ENCODE measurements at places on chromosomes 16 and 17. TPM values are rescaled to one million over a fixed set of nuclear protein-coding genes. Genes with fewer than 3 reads are reported as not detected.

- no peak for DNase-seq
Observed at GRCh38 chr16:87441886-87442580, 49.9 kb downstream of the MAP1LC3B start.

DNA sequence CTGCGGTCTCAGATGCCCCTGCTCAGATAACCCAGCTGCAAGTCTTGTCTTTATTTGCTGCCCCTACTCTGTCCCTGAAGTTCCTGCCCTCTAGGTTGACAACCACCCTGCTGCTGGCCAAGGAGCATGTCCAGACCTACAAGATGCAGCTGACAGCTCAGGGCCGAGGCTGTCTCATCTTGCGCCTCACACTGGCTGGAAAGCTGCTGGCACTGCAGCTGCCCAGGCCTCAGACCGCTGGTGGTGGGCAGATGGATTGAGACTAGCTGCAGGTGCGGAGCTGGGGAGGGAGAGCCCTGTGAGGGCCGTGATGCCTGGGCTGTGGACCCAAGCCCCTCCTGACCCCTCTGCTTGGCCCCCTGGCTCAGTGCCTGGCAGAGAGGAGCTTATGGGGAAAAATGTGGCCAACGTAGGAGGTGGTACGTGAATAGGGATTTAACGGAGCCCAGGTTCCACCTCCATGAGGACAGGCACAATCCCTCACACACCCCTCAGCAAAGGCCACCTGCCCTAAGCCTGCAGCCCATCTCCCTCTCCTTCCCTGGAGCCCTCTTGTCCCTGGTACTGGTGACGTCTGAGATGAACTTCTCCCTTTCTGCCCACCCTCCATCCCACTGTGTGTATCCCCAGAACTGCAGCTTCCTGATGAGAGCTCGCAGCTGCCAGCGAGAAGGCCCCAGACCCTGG is 8.3 kb upstream of the GALK1 start:
- no peak for DNase-seq

- DNase-seq: no peak
Observed at GRCh38 chr17:1025733-1026598, 29.0 kb downstream of the TIMM22 start.

GRCh38 chr16:27818246-27818645 is 245.3 kb downstream of the GSG1L start:
- DNase-seq: no peak

- no peak for DNase-seq
Observed at GRCh38 chr16:89855301-89855945, 18.0 kb upstream of the TCF25 start.

DNA sequence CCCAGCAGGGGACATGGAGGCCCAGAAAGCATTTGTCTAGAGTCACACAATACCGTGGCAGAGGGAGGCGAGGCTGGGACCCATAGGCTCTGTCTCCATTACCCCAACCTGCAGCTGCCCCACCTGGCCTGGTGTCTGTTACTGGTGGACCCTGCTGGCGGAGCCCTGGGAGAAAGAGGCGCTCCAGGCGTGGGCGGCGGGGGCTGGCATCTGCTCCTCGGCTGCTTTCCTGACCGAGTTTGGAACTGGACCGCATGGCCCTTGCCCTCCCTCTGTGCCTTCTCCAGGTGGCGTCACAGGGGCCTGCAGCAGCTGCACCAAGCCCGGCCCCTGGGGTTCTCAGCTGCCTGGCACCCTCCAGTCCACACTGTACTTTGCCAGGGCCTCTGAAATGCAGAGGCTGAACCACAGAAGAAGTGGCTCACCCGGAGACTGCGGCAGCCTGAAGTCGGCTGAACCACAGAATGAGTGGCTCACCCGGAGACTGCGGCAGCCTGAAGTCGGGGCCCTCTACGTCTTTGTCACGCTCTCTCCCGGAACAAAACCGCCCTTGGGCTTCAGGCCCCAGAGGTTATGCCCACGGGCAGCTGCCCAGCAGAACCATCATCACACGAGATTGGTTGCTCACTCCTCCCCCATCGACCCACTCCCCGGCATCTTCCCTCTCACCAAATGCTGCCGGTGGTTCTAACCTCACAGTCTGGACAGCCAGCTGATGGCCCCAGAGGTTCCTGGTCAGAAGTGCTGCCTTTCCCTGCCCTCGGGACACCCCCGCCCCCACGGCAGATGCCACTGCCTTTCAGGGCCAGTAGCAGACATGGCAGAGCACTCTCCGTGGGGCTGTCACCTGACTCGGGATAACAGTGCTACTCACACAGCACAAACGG is 20.2 kb downstream of the CBFA2T3 start:
- no peak for DNase-seq

GRCh38 chr17:36500745-36501225 is 14.3 kb downstream of the ZNHIT3 start:
- no peak for DNase-seq

DNA sequence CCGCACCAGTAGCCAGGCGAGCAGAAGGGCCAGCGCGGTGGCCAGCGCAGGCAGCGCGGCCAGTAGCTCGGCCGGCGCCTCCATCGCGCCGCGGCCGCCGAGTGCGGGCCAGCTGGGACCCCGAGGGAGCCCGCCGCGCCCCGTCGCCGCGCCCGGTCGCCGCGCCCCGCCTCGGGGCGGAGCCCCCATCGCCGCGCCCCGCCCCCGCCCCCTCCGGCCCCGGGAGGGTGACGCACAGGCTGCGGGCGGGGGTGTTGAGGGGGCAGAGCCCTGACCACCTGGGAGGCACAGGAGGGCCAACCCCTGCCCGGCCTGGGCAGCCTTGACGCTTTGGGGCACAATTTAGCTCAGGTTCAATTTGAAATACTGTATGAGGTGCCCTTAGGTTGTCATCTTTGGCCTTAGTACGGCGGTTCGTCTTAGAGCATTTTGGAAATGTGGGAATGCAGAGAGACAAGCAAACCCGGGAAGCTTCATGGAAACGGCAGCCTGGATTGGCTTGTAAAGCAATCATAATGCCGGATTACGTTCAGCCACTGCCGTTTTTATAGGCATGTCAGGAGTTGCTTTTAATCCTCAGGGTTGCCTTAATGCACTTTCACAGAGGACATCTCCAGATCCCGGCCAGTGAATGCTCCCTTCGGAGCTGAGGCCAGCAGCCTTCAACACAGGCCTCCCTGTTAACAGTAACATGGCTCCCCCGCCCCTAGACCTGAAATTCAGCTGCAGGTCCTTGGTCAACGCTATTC is at the start of gene MXRA7:
Gene MXRA7, minus strand, starts transcription at position 103 of the 749 bp plus-strand sequence. Its CDS starts 19 bp downstream, at position 84.
- DNase-seq: peak; percentile 66

DNA sequence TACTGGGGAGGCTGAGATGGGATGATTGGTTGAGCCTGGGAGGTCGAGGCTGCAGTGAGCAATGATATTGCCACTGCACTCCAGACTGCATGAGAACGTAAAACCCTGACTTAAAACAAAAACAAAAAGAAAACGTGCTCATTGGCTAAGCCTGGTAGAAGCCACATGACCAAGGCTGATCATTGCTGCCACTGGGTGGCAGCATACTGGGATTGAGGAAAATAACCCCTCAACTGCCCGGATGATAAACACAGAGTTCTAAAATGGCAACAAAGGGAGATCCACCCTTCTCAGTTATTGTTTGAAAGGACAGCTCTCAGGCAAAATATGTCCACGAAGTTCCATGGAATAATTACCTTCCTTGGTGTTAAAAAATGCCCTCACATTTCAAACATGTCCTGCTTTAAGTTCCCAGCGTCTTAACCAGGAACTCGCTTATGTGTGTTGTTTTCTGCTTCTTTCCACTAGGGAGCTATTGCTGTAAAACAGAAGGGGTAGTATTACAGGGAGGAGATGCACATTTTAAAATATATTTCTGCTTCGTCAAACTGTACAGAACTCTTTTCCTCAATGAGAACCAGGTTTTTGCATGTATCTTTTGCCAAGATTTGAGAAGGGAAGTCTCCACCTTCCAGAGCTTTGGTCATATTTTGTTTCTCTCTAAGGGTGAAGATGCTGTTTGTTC is 675.3 kb downstream of the MAF start:
- DNase-seq: peak; percentile 33

DNA sequence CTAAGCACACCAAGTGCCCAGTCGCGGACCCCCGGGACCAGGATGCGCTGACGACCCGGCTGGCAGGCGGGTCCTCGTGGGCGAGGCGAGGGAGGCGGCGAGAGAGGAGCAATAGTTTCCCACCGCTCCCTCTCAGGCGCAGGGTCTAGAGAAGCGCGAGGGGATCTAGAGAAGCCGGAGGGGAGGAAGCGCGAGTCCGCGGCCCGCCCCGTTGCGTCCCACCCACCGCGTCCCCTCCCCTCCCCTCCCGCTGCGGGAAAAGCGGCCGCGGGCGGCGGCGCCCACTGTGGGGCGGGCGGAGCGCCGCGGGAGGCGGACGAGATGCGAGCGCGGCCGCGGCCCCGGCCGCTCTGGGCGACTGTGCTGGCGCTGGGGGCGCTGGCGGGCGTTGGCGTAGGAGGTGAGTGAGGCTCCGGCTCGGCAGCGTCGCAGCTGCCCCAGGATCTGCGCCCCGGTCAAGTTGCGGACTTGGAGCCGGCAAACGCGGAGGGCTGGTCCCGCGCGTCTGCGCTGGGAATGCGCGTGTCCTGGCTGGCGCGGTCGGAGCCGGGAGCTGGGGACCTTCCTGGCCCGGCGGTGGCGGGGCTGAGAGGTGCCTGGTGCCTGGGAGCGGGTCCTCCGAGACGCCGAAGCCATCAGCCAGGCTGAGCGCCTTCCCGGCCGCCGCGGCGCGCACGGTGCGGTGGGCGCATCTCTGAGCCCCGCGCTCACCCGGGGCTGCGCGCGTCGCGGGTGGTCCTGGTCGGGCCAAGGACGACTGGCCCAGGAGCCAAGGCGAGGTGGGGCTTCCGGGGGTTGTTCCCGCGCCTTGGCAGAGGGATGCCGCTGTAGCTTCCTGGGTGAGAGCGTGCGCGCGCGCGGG is at the start of gene ITGB3:
Gene ITGB3, plus strand, starts transcription at position 287 of the 862 bp plus-strand sequence. Its CDS starts 35 bp downstream, at position 322.
- peak; percentile 60 for DNase-seq

- no peak for DNase-seq
Observed at GRCh38 chr17:6069539-6070429, at the start of gene WSCD1. Gene WSCD1 (plus strand): TSS chr17:6070379. CDS start chr17:6080659, 10,280 bp downstream.

DNA sequence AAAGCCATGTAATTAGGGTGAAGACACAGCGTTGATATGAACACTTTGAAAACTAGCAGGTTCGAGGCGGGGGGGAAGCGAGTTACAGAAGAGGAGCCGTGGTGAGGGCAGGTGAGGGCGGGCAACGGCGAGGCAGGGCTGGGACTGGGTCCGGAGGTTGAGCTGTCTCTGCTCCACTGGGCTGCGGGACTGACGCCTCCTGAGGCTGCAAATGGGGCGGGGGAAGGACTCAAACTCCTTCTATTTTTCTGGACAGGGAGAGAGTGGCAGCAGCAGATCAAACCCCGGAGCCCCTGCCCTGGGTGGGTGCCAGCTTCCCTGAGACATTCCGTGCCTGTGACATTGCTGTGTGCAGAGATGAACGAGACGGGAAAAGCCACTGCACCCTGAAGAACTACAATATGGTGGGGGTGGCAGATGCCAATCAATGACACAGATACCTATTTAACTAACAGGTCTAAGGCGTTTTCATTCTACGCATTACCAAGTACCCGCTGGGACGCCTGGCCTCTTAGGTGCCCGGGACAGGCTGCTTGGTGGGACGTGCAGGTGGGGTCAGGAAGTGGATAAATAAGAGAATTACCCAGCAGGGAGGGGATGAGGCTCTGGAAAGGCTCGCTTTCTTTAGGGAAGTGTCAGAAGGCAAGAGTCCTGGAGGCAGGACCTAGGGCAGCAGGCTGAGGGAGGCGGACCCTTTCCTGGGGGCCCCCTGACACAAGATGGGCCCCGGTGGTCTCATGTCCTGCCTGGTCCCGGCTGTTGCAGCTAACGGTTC is 30.4 kb downstream of the RPH3AL start:
- no peak for DNase-seq

- no peak for DNase-seq
Observed at GRCh38 chr16:86946396-86946795, 368.0 kb downstream of the FOXL1 start.

DNA sequence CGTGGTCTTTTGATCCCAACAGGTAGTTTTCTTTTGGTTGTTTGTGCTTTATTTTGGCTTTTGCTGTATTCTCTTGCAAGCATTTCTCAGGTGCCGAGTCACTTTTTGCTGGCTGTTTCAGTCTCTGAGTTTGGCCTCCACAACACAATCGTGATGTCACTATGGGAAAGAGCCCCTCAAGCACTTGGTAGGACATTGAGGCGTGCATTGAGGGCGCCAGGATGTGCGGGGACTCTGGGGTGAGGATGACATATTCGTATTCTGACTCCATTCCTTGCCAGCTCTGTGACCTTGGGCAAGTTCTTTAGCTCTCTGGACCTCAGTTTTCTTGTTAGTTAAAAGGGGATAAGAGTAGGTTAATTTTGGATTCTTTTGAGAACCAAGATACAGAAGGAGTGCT is 13.0 kb downstream of the KSR1 start:
- DNase-seq: no peak

GRCh38 chr17:15236281-15237105 is 28.6 kb downstream of the PMP22 start:
- DNase-seq: no peak

DNA sequence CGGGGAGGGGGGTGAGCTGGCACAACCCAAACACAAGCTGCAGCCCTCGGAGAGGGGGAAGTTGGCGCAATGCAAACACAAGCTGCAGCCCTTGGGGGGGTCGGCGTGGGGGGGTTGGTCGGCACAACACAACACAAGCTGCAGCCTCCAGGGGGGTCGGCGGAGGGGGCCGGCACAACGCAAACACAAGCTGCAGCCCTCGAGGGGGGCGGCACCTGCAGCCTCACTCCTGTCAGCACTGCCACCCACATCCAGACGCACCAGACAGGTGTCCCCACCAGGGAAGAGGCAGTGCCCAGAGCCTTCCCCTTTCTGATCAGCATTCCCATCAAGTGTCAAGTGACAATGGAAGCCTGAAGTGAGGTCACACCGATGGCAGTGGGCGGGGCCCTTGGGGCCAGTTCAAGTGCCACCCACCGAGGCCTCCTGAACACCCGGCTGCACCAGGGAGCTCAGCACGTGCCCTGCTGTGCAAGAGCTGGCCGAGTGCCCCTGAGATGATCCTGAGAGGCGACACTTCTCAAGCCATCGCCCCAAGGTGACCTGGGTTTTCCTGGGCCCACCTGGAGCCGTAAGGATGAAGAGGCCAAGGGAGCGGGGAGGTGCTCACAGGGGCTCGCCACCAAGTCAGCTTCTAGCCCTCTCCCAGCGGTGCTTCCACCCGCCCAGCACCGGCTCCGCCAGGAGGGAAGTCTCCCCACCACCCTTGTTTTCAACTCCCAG is 59.3 kb downstream of the KLHDC4 start:
- no peak for DNase-seq

- DNase-seq: no peak
Observed at GRCh38 chr17:17200831-17201230, 5.3 kb downstream of the PLD6 start.

- no peak for DNase-seq
Observed at GRCh38 chr17:81488276-81488860, 24.2 kb downstream of the ACTG1 start.

- DNase-seq: no peak
Observed at GRCh38 chr16:75599452-75600277, 23.4 kb downstream of the ADAT1 start.

GRCh38 chr17:27457731-27458523 is 1.7 kb downstream of the KSR1 start:
- no peak for DNase-seq

GRCh38 chr17:68820825-68821481 is 134.2 kb downstream of the ABCA8 start:
- DNase-seq: no peak

- peak; percentile 64 for DNase-seq
Observed at GRCh38 chr16:57091200-57091974, 996 bp upstream of the CPNE2 start.

- no peak for DNase-seq
Observed at GRCh38 chr17:50837980-50838954, 2.9 kb downstream of the WFIKKN2 start.

The SMTNL2 gene
- not detected for total RNA-seq

The VPS4A gene
- 38.6 TPM for total RNA-seq

The PRCD gene
- not detected for total RNA-seq

The RFWD3 gene
- total RNA-seq: 33.7 TPM

The IL21R gene
- total RNA-seq: 0.21 TPM

The KRT20 gene
- not detected for total RNA-seq

The CDRT15L2 gene
- not detected for total RNA-seq

All from MCF 10A (cell line).